ENCODE measurements at places on chromosomes 13 and 19.

- no peak for DNase-seq
Observed at GRCh38 chr19:1038978-1039645, 795 bp upstream of the ABCA7 start.

DNA sequence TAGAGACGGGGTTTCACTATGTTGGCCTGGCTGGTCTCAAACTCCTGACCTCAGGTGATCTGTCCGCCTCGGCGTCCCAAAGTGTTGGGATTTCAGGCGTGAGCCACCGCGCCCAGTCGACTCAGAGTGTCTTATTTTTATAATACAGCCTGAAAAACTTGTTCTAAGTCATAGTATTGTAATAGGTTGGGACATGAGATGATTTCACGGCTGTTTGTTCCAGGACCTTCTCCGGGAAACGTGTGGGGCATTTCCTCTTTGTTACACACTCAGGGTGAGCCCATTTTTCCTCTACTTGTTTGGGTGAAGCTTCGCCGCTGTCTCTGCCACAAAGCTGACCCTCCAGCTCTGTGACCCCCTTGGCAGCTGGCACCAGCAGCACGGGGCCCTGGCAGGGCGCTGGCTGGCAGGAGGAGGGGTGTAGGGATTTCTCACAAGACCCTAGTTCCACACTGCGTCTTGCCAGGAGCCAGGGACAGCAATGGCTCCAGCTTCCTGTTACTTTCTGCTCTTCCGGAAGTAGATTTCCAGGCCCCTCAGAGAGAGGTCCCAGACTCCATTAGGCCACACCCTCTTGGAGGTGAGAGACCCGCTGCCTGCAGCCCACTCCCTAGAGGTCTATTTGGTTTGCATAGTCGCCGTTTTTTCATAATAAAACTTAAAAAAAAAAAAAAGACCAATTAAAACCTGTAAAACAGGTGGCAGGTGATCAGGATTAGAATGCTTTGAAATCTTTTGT, 15.6 kb downstream of the FGF21 start:
- no peak for DNase-seq

- no peak for DNase-seq
Observed at GRCh38 chr13:37216331-37216730, 110.9 kb upstream of the CSNK1A1L start.

DNA sequence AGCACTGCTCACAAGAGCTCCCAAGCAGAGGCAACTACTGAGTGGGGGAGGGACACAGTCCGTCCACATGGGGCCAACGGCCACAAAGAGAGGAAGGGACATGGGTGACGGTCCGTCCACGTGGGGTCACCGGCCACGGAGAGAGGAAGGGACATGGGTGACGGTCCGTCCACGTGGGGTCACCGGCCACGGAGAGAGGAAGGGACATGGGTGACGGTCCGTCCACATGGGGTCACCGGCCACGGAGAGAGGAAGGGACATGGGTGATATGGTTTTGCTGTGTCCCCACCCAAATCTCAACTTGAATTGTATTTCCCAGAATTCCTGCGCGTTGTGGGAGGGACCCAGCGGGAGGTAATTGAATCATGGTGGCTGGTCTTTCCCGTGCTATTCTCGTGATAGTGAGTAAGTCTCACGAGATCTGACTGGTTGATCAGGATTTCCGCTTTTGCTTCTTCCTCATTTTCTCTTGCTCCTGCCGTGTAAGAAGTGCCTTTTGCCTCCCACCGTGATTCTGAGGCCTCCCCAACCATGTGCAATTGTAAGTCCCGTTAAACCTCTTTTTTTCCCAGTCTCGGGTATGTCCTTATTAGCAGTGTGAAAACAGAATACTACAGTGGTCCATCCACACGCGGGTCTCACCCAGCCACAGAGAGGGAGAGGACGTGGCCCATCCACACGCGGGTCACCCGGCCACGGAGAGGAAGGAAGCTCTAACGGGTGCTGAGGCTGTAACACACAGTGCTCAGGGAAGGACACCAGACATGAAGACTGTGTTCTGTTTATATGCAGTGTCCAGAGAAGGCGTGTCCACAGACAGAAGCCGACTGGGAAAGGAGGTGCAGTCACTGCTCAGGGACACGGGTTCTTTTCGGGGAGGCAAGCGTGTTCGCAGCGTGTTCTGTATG, 48.5 kb downstream of the GAS6 start:
- DNase-seq, result no peak

DNA sequence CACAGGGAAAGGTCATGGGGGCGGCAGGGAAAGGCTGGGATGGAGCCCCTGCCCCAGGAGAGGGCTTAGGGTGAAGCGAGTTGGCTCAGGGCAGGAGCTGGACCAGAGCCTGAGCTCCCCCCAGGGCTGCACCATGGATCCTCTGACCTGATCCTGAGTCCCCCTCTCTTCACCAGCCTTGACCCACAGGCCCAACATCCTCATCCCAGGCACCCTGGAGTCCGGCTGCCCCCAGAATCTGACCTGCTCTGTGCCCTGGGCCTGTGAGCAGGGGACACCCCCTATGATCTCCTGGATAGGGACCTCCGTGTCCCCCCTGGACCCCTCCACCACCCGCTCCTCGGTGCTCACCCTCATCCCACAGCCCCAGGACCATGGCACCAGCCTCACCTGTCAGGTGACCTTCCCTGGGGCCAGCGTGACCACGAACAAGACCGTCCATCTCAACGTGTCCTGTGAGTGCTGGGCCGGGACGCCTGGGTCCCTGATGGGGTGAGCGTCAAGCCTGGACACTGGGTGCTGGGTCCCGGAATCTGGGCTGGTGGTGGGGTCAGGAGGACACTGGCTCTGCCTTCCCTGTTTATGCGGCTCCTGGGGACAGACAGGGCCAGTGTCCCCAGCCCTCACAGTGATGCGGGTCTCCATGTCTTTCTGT, 842 bp downstream of the SIGLEC9 start:
- DNase-seq, result no peak

DNA sequence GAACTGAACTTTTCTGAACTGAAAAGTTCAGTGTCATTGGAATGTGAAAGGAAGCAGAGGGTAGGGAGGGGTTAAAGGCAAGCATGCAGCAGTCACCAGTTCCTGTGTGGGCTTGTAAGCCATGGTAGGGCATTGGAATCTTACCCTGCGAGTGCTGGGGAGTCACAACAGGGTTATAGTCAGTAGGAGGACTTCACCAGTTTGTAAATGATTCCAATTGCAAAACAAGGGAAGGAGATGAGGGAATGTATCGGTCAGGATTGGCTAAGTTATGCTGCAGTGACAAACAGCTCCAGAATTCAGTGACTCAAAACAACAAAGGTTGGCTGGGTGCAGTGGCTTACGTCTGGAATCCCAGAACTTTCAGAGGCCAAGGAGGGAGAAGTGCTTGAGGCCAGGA, 12.8 kb downstream of the LYPD3 start:
- DNase-seq, result no peak

DNA sequence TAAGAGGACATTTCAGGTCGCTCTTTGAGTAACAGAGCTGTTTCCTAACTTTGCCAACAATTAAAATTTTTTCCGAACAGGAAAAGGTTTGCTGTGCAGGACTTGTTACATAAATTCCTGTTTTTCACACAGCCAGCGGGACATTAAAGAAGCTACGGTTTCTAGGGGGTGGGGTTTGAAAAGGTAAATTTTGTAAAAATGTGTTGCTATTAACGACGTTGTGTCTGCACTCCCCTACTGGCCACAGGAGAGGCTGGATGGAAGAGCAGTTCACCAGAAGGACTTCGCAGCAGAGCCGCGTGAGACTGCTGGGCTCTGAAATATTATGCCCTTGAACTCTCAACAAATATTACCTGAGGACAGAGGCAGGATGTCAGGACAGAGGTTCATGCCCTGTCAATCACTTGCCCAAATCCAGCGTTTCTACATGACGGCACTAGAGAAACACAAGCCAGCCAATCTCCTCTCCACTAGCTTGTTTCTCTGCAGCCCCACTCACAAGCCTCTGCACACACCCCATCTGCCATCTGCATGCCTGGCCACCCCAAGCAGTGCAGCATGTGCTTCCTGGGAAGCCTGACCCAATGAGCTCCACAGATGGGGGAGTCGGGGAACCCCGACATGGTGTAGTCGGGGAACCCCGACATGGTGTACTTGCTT, 102.0 kb downstream of the FOXO1 start:
- DNase-seq, result no peak

GRCh38 chr19:4687396-4687795, 17.3 kb upstream of the MYDGF start:
- no peak for DNase-seq

DNA sequence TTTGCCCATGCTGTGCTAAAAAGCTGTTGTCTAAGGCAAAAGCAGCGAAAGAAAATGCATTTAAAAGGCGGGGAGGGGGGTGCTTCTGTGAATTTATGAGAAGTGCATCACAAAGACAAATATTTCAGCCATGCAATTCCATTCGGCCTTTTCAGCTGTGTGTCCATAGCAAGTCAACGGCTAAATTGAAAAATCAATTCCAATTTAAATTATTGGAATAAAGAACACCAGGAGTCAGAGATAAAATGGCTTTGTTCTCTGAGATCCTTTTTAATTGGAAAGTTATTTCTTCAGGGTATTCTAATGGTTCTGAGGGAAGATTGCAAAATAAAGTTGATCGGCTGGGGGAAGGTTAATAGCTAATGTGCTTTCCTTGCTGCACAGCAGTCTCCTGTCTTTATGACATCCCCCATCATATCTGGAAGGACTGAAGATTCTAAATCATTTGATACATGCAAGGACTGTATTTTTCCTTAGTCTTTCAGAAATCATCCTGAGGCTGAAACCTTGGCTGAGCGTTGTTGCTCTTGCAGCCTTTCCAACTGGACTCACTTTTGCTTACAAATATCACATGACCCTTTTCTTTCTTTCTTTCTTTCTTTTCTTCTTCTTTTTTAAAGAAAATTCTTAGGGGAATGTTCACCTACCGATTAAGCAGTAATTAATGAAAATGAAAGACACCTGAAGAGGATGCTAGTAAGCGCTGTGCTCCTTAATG, 647.1 kb downstream of the DACH1 start:
- no peak for DNase-seq

DNA sequence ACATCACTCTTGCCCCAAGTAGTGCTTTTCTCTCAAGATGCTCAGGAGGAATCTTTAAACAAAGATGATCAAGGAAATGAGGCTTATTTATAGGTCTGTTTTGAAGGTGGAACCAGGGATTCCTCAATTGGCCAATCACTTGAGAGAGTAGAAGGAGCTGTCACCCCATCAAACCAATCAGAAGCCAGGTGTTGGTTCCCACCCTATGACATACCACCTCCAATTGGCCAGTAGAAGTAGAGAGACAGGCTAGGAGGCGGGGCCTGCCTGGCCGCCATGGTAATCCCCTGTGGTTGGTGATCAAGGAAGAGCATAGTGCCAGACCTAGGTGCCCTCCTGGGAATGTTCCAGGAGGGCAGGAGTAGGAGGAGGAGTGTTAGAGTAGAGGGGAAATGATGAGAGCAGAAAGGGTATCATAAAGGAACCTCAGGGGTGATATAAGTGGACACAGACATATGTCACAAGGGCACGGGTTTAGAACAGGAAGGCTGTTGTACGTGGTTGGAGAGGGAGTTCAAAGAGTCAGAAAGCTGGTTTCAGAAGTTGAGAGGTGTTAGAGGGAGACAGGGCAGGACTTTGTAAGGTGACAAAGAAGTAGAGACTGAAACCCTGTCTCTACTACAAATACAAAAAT, 10.5 kb downstream of the PMIS2 start:
- no peak for DNase-seq

DNA sequence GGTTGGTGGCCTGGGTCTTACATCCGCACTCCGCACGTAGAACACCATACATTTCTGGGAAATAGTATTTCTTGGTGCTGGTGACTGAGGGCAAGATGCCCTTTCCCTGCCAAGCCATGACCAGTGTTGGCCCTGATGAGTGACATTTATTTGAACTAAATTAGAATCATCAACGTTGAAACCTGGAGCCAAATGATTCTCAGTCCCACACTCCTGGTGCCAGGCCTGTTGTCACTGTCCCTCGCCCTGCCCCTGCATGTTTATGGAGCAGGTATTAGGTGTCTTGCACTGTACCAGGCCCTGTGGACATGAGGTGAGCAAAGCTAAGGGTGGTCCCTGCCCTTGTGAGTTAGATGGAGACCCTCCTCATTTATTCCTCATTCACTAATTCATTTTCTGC, 5.8 kb downstream of the CHST8 start:
- DNase-seq, result no peak

- DNase-seq, result no peak
Observed at GRCh38 chr13:59842507-59842906, 321.2 kb downstream of the DIAPH3 start.

DNA sequence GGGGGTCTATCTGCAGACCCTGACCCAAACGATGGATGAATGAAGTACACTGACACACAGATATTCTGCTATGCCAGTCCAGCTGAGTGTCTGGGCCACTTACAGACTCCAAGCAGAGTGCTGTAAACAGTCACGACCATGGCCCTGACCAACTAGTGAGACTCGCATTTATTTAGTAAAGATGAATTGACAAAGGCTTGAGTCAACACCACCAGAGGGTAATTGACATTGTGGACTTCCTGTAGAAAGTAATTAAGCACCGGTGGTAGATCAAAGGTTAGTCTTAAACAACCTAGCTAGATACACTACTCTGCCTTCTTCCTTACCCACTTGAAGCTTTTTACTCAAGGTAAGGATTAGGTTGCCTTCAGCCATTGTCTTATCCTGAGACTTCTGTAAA, 63.4 kb upstream of the KPNA3 start:
- DNase-seq, result no peak

GRCh38 chr13:76889254-76889653, 3.0 kb upstream of the KCTD12 start:
- no peak for DNase-seq

GRCh38 chr19:23909222-23909621, 5.5 kb upstream of the ZNF726 start:
- no peak for DNase-seq

DNA sequence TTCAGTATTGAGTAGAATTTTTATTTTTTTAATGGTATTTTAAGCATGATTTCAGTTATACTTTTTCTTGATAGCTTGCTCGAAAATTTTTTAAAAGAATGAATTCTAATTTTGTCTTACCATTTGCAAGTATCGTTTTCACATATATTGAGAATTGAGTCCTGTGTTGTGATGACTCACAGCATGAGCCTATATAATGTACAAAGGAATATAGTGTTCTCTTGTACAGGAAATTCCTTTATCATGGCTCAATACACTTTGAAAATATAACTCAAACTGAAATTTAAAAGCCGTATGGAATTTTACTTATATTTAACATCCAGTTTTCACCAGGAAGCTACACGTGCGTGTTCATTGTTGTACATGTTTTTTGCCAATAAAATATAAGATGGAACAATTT, 161.1 kb upstream of the TMTC4 start:
- DNase-seq, result no peak

- no peak for DNase-seq
Observed at GRCh38 chr19:49528211-49528771, 488 bp downstream of the RCN3 start.

- no peak for DNase-seq
Observed at GRCh38 chr13:28268800-28269223, 130.5 kb downstream of the PAN3 start.

DNA sequence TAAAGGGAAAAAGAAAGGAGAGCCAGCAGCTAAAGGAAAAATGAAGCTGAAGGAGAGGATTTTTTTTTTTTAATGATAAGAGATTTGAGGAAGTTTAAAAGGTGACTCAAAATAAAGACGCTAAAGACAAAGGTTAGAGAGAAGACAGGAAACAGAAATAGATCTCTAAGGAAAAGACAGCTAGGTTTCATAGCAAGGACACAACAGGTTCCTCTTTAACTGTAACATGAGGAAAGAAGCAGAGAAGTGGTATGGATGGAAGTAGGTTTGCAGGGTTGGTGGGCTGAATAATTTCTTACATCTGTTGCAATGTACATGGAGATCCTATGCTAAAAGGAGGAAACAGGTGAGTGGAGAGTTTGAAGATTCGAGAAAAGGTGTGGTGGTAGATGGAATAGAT, 107.5 kb downstream of the MYCBP2 start:
- no peak for DNase-seq
